Tracheal epithelial cell (primary cell): ENCODE measurements at places on chromosomes 2 and 18. TPM values are rescaled to one million over a fixed set of nuclear protein-coding genes. Genes with fewer than 3 reads are reported as not detected.

The WDCP gene
- total RNA-seq, result 5.1 and 5.5 TPM in 2 replicates

The HSBP1L1 gene
- total RNA-seq, result 14.5 and 35.0 TPM in 2 replicates

The ASXL2 gene
- total RNA-seq, result 5.8 and 8.5 TPM in 2 replicates

The KLHL30 gene
- total RNA-seq, result 0.72 and 0.85 TPM in 2 replicates

The UBE2F gene
- total RNA-seq, result 70.3 and 79.8 TPM in 2 replicates

The CD207 gene
- total RNA-seq, result not detected in 2 replicates

The GMCL1 gene
- 4.6 and 9.4 TPM in 2 replicates for total RNA-seq

The MC2R gene
- not detected in 2 replicates for total RNA-seq

The CPO gene
- total RNA-seq, result not detected in 2 replicates

The ZNF2 gene
- total RNA-seq, result 5.5 and 6.7 TPM in 2 replicates

The IL36B gene
- not detected in 2 replicates for total RNA-seq

The RIT2 gene
- total RNA-seq, result 0.24 TPM in 1 of 2 replicates, not detected in the other

The ITGB6 gene
- 36.2 and 167 TPM in 2 replicates for total RNA-seq

The SNORC gene
- total RNA-seq, result 0.24 and 1.3 TPM in 2 replicates
